Keratinocyte (primary cell): ENCODE measurements at places on chromosomes 12 and 14.

- DNase-seq: no peak
These were observed 52.4 kb downstream of the ANAPC7 start for GRCh38 chr12:110351119-110351518.

- DNase-seq: no peak
These were observed 20.2 kb downstream of the CD163 start for GRCh38 chr12:7483343-7483742.

DNA sequence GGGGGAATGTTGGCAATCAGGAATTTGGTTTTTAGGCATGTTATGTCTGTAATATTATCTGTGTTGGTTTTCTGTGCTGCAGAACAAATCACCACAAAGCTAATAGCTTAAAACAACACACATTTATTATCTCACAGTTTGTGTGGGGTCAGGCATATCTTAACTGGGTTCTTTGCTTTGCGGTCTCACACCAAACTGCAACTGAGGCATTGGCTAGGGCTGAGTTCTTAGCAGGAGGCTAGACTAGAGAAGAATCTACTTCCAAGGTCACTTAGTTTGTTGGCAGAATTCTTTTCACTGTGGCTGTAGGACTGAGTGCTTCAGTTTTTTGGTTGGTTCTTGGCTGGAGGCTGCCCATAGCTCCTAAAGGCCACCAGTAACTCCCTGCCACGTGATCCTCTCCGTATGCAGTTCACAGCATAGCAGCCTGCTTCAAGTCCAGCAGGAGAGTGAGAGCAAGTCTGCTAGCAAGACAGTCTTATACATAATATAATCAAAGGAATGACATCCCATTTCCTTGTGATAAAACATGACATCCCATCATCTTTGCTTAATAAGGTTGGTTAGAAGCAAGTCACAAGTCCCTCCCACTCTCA, 21.6 kb downstream of the ATF1 start:
- no peak for DNase-seq

DNA sequence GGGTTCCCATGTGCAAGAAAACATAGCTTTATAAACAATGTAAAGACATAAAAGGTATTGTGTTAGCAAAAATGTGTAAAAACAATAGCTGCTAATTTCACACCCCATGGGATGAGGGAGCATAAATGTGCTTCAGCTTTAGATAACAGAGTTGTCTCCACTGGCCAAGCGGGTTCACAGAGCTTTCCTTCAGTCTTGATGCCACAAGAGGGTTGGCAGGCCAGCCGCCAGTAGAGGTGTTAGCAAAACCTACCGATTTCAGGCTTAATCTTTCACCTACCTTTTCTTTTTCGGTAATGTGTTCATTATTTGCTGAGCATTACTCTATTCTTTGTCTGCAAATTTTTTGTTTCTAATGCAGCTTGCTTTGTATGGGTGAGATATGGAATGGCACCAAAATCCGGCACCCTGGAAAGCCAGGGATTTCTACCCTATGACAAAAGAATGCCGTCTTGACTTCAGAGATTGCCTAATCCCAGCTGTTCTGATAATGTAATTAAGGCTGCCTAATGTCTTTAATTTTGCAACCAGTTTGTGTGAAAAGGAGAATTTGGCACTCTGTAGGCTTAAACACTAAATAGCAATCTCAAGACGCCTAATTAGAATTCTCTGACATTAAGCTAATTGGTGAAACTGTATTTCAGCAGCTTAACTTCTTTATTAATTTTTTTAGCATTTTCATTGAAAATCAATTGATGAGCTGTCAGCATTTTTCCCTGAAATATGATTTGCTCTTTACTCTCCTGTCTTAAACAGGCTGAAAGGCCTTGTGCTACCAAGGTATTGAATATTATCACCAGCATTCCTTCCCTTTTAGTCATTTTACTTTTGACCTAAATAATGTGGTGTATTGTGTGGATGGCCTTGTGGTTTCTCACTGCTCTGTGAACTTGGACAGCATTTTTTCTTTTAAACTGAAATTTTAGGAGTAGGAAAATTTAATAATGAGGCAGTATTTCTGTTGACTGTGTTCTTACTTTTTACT, 60.7 kb downstream of the POLR3B start:
- no peak for DNase-seq

- DNase-seq: peak; percentile 65
These were observed 59.0 kb downstream of the CLMN start for GRCh38 chr14:95260537-95261361.

DNA sequence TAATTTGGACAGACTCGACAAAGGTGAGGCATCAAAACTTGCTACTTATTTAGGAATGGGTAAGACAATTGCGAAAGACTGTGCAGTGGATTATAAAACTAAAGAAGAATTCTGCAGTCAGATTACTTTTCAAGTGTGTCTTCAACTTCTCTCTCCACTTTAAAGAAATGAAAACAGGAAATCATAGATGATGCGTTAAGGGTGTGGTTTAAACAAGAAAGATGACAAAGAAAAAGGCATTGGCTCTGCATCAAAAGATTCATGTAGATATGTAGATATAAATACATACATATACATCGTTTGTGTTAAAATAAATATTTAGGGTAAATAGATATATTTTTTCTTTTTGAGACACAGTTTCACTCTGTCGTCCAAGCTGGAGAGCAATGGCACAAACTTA, 74.6 kb upstream of the PARP11 start:
- no peak for DNase-seq

DNA sequence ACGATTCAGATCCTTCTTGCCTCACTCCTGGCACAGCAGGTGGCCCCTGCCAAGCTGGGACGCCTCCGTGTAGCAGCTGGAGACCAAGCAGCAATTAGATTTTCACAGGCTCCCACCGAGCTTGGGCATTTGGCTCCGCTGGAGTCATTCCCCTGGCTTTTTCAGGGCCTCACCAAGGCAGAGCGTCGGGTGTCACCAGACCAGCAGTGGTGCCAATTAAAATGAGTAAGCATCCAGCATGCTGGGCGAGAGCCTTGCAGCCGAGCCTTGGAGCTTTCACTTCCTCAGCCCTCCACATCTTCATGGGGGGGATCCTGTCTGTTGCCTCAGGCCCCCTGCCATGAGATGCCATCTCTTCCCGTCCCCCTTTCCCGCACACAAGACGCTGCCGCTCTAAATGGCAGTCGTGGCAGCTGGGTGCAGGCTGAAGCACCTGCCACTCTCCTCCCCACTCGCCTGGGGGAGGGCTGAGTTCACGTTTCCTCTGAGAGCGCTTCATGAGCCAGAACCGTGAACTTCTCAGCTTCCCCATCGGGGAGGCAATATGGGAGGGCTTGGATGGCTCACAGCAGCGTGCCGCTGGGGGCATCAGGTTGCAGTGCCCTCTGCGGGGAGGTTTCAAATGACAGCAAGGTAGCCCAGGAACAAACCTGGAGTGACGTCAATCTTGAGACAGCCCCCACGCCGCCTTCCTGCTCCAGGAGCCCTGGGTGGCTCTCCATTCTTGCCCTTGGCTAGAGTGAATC, 11.7 kb downstream of the TPCN1 start:
- DNase-seq: no peak

DNA sequence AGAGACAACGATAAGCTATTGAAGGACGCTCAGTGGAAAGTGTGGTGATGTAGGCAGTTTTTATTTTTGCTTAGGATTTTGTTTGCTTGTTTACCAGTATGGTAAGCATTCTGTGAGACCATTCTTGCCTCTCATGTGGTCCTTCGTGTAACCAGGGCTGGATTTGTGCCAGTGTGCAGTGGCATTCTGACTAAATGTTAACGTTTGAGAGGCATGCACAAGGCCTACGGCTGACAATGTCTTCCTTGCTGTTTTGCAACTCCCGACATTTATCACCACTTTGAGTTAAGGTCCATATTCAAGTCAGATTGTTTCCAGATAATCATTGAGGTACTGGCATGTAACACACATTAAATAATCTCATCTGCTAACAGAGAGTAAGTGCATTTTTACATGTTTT, 102.3 kb upstream of the BCAT1 start:
- no peak for DNase-seq

- DNase-seq: no peak
These were observed 52.5 kb downstream of the SPIC start for GRCh38 chr12:101527682-101528081.

- no peak for DNase-seq
These were observed 177.0 kb upstream of the PRMT8 start for GRCh38 chr12:3313675-3314663.

DNA sequence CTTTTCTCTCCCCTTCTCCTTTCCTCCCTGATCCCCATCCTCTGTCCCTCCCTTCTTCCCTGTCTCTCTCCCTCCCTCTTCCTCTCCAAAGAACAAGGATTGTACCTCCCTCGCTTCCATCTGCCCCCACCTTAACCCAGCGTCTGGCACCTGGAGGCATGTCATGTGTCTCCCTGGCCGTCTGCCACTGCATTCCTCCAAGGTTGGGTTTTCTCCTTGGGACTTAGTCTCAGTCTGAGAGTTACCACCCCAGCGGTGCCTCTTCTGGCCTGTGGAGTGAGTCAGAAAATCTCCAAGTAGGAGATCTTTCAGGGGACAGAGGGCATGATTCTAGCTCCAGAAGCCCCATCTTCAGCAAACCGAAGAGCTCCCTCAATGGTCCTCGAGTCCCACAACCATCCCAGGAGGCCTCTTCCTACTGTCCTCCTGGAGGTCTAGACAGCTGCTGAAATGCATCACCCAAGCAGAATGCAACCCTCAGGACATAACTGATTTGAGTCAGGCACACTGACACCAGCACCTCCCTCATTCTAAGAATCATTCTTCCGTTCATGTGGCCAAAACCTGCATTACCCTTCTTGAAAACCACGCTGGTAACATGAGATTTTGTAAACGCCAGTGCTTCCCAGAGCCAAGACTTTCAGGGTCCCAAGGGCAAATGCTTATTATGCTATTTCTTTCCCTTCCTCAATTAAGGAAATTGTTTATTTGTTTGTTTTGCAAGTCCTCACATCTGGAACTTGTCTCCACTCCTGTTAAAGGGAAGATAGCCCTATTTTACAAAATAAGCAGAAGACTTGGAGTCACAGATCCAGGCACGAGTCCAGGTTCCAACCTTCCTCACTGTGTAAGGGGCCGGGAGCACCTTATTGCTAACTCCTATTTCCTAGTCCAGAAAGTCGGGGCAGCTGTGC, 463.2 kb downstream of the BCL11B start:
- peak; percentile 49 for DNase-seq

GRCh38 chr14:100317389-100317788, 5.8 kb upstream of the SLC25A47 start:
- no peak for DNase-seq
